ENCODE measurements at places on chromosomes 16 and 17.

DNA sequence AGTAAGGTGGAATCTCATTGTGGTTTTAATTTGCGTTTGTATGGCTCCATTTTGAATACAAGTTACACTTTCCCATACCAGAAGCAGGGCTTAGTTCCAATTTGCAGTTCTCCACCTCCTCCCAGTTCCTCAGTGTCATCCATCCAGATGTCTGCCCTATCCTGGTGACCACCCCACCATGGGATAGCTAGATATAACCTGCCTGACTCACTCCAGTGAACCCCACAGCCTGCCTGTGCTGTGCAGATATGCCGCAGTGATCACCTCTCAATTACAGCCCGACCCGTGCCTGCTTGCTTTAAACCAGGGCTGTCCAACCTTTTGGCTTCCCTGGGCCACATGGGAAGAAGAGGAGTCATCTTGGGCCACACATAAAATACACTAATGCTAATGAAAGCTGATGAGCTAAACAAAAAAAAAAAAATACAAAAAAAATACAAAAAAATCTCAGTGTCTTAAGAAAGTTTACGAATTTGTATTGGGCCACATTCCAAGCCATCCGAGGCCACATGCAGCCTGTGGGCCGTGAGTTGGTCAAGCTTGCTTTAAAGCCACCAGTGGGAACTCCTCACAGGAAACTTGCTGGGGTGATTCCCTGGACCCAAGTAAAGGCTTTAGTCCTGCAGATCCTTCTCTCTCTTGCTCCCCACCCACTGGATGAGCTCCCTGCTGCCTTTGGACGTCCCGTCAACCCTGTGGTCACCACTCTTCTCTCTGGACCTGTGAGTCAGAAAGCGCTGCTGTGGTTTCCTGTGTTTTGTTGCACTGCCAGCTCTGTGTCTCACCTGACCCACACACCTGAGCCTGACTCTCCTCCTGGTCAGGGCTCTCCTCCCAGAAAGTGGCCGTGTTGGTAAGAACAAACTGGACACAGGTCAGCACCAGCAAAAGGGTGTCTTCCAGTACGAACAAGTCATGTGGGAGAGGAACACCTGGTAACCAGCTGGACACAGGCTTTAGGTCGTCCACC lies 83.0 kb downstream of the EMP2 start:
- DNase-seq = no peak

GRCh38 chr16:64251742-64252141 lies 870.1 kb downstream of the CDH11 start:
- DNase-seq = no peak

- DNase-seq = no peak
Measured at GRCh38 chr16:35732046-35732810, 2272.8 kb downstream of the TP53TG3F start.

GRCh38 chr16:80924372-80924978 lies 82.2 kb downstream of the CMC2 start:
- DNase-seq = peak; percentile 34

GRCh38 chr17:14047591-14047990 lies 21.7 kb upstream of the COX10 start:
- no peak for DNase-seq

DNA sequence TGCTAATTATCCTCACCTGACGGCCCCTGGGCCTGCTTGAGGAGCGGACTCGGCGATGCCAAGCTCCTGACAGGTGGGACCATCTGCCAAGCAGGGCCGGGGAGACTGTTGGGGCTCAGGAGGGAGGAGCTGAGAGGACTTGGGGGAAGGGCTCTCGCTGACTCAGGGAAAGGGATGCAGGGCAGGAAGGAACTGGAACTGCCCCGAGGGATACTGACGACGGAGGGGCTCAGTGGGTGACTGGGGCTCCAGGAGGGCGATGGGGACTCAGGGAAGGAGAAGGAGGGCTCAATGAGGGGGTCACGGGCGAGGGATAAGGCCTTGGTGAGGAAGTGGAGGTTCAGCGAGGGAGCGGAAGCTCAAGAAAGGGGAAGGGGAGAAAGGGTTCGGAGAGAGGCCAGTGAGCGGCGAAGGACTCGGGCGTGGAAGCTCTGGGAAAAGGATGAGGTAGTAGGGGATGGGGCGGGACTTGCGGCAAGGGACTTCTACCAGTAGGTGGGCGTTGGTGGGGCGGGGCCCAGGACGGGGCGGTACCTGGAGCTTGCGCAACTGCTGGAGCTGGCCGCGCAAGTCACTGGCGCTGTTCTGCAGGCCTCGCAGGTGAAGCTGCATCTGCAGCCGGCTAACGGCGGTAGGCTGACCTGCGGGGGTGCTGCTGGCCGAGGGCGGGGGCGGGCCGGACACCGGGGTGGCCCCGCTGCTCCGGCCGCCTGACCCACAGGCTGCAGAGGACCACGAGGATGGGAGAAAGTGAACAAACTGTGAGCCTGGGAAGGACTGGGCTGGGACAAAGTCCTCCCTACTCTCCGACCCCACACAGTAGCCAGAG lies 46.5 kb downstream of the SRCIN1 start:
- peak; percentile 90 for DNase-seq

DNA sequence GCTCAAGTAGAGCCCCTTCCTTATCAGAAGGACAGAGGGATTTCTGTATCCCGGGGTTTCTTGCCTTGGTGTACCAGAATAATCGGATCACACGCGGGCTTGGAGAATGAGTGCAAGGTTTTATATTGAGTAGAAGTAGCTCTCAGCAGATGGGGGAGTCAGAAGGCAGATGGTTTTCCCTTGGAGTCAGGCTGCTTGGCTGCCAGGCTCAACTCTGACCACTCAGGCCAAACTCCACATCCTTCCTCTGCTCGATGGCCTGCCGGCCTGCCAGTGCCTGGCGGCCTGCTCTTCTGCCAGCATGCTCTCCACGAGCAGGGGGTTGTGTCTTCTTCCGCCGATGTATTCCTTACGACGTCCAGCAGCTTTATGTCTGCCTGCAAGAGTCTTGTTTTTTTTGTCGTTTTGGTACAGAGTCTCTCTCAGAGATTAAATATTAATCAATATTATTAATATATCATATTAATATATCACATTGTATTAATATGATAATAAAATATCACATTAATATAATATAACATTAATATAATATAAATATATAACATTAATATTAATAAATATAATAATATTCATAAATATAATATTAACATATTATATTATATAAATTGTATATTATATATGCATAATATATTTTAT lies 229.2 kb upstream of the WSCD1 start:
- no peak for DNase-seq

GRCh38 chr16:20372701-20373100 lies 20.2 kb upstream of the UMOD start:
- DNase-seq = no peak

GRCh38 chr17:838486-838885 lies 56.3 kb downstream of the MRM3 start:
- no peak for DNase-seq

DNA sequence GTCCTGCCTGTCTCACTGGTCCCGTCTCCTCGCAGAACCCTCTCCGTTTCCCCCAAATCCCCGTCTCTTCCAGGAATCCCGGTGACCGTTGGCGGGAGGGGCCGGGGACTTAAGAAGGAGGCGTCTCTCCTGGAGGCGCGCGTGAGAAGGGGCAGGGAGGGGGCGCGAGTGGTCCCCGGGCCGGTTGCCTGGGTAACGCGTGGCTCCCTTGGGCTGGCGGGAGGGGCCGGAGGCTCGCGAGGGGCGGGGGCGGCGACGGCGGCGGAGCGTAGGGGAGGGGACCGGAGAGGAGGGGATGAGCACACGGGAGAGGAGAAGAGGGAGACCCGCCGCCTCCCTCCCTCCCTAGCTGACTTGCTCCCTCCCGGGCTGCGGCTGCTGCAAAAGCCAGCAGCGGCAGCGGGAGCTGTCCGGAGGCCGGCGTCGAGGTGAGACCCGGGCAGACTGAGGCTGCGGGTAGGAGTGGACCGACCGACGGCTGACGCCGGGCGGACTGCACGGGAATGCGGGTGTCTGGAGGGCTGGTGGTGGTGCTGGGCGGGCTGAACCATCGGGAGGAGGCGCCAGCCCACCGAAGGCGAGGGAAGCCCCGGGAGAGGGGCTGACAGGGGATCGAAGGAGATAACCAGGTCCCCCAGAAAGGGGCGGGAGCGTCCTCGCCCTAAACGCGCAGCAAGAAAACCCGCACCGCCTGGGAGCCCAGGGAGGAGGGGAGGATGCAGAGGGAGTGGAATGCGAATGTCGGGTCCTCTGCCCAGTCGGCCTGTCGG lies at the start of gene PRRT2:
Gene PRRT2 (plus strand): TSS at position 298 of the 770 bp plus-strand sequence. CDS start 862 bp downstream, outside the sequence.
- no peak for DNase-seq

DNA sequence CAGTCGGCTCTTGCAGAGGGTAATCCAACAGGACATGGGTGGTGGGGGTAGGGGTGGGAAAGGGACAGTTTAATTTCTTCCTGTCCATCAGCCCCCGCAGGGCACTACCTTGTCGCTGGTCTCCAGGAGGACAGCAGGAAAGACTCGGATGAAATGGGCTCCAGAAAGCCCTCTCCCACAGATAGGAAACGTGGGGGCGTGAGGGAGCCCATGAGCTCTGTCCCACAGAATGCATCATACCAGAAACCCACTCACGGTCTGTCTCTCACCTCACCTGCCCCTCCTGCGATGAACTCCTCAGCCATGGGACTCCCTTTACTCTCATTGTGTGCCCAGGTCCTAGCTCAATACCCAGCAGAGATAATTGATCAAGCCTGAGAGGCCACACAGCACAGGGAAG lies 240.1 kb downstream of the GSG1L start:
- no peak for DNase-seq

- DNase-seq = no peak
Measured at GRCh38 chr17:50183421-50183994, 17.7 kb downstream of the SGCA start.

- DNase-seq = no peak
Measured at GRCh38 chr17:5950878-5951277, 119.3 kb upstream of the WSCD1 start.

DNA sequence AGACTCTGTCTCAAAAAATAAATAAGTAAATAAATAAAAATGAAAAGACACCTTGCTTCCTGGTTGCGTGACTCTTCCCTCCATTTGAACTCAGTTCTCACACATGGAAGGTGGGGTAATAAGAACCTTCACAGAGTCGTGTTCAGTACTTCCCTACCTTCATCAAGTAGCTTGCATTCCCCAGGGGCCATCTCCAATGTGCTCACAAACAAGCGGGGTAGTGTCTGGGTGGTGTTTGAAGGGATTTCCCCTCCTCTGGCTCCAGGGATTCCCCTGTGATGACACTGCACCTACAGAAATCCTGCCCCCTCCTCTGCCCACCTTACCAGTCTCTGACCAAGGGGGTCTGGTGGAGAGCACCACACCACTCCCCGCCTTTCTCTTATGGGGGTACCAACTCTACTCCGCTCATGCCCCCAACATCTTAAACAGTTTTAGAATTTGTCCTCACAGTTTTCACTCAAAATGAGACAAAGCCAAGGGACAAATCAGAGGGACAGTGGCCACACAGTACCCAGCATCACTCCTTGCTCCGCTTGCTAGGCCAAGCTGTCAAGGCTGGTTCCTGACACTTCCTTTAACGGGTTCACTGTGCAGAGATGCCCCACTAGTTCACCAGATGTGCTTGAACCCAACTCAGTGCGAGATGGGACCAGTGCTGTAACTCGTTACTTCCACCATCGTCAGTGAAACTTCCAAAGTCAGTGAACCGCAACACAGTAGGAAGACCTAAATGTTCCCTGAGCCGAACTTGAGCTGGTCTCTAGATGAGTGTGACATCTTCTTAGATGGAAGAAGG lies 69.1 kb downstream of the COPRS start:
- no peak for DNase-seq

DNA sequence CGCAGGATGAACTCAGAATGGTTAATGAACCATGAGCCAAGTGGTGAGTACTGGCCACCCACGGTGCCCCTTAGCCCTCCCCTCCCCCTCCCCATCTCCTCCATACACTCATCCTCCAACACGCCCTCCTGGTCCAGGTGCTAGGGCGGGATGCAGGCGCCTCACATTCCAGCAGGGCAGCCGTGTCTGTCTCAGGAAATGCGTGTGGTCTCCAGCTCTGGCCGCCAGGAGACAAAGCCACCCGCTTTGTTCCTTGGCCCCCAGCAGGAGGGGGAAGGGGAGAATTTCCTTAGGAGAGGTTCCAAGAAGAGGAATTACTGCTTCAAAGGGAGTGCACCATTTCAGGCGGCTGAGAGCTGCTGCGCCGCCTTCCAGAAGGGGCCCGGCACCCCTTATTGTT lies 29.7 kb upstream of the RMI2 start:
- DNase-seq = no peak

GRCh38 chr16:19115148-19116021 lies 1.6 kb downstream of the ITPRIPL2 start:
- DNase-seq = no peak

GRCh38 chr17:51852603-51853002 lies 305.9 kb downstream of the CA10 start:
- no peak for DNase-seq

DNA sequence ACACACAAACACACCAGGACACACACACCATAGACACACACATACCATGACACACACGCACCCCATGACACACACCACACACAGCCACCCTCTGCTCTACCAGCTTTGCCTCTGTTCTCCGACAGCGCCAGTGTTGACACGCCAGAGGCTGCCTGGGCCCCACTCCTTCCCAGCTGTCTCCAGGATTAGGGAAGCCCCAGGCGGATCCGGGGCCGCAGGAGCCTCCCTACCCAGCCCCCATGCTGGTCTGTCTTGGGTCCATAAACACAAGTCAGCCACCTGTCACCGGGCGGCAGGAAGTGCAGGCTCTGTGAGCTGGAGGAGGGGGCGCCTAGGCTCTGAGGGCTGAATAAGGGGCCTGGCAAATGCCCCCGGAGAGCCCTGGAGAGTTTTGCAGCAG lies 10.5 kb downstream of the TBC1D16 start:
- DNase-seq = no peak

GRCh38 chr16:9593440-9593839 lies 502.0 kb downstream of the HAPSTR1 start:
- no peak for DNase-seq

GRCh38 chr17:38672788-38673706 lies 1.7 kb downstream of the EPOP start:
- DNase-seq = no peak

DNA sequence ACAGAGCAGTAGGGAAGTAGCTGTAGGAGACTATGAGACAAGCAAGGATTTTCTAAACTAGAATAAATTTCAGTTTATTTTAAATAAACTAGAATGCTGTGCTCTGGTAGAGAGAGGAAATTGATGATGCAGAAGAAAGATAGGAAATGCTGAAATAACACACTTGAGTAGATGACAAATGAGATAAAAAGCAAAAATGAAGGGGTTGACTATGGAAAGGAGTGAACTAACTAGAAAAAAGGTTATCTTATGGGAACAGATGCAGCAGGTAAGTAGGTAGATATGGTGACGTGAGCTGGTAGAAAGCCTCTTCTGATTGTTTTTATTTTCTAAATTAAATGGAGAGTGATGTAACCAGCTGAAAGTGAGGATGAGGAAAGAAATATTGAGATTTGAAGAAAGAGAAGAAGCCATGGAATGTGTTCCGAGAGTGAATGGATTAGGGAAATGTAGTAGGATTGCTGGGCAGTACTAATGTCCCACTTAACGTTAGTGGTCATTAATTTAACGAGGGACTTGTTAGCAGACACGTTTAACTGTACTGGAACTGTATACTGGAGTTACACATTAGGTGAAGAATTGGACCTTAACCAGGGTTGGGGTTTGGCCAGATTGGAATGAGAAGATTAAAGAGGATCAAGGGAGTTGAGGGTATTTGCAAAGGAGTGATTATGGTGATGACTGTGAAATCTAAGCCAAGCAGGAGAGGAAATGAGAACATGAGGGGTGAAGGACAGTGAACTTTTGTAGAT lies 196.5 kb downstream of the TANC2 start:
- DNase-seq = no peak

- peak; percentile 38 for DNase-seq
Measured at GRCh38 chr17:73595479-73595878, 48.8 kb downstream of the SDK2 start.

GRCh38 chr17:27322690-27323508 lies 29.0 kb downstream of the WSB1 start:
- no peak for DNase-seq

GRCh38 chr17:29376667-29377270 lies 13.4 kb upstream of the TAOK1 start:
- DNase-seq = no peak

Measured in stimulated activated CD8-positive, alpha-beta memory T cell treated with anti-CD3 and anti-CD28 coated beads, Interleukin-2, amount 100 ng/mL, for 48 hours (primary cell).